ENCODE measurements at places on chromosomes 3 and 15.

GRCh38 chr15:30044377-30044776 is 38.4 kb upstream of the GOLGA8J start:
- DNase-seq = no peak

DNA sequence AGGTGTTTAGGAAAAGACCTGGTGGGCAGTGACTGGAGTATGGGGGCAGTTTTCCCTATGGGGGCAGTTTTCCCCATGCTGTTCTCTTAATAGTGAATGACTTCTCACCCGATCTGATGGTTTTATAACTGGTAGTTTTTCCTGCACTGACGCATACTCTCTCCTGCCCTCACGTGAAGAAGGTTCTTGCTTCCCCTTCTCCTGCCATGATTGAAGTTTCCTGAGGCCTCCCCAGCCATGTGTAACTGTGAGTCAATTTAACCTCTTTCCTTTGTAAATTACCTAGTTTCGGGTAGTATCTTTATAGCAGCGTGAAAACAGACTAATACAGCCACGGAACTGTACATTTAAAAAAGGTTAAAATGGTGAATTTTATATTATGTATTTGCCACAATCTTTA is 25.0 kb upstream of the CHRNB4 start:
- no peak for DNase-seq

- DNase-seq = peak; percentile 26
Measured at GRCh38 chr3:127970966-127971592, 56.0 kb downstream of the KBTBD12 start.

DNA sequence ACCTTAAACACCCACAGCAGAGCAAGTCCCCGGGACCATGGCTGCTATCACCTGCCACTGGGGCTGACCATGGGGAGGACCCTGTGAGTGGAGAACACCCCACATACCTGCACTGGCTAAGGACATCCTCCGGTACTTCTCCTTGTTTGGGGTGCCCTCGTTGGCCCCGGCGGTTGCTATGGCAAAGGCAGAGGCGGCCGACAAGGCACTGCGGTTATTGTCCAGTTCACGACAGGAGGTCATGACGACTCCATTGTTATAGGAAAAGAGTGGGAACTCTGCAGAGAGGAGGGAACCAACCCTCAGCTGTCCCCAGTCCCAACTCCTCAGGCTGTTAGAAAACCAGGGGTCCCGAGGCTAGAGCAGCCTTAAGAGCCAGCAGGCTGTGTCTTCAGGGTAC is 54.8 kb upstream of the CTSH start:
- DNase-seq = no peak

- DNase-seq = no peak
Measured at GRCh38 chr3:157428853-157429252, 7.8 kb upstream of the PTX3 start.

- DNase-seq = no peak
Measured at GRCh38 chr3:43011638-43012037, 32.5 kb downstream of the GASK1A start.

DNA sequence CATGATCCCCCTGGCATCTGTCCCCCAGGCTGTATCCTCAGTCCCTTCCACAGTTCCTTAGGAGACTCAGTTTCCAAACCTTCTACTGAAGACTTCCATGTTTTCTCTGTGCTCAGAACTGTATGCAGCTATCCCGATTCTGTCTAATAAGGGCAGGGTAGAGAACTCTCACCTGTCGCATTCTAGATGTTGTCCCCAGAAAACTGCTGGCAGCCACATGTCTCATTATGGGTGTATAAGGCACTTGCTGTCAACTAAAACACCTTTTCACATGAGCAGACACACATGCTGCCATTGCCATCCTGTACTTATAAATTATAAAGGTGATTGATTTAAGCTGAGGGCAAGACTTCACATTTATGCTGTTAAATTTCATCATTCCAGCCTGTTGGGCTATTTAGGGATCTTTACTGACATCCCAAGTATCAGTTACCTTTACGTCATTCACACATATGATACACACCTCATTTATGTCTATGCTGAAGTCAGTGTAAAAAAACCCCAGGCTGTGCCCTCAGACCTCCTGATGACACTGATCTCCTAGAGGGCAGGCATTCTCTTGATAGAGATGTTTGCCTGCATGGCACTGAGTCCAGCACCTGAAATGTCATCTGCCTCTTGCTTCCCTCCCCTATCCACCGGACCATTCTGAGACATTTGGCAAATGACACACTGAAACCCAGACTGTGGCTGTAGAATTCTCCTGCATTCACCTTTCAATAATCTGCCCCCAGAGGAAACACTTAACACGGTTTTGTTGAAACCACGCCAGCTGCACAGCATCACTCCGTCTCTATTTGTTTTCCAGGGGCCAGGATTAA is 35.8 kb downstream of the BTD start:
- no peak for DNase-seq

GRCh38 chr3:133881492-133881891 is 14.2 kb downstream of the RAB6B start:
- DNase-seq = no peak

DNA sequence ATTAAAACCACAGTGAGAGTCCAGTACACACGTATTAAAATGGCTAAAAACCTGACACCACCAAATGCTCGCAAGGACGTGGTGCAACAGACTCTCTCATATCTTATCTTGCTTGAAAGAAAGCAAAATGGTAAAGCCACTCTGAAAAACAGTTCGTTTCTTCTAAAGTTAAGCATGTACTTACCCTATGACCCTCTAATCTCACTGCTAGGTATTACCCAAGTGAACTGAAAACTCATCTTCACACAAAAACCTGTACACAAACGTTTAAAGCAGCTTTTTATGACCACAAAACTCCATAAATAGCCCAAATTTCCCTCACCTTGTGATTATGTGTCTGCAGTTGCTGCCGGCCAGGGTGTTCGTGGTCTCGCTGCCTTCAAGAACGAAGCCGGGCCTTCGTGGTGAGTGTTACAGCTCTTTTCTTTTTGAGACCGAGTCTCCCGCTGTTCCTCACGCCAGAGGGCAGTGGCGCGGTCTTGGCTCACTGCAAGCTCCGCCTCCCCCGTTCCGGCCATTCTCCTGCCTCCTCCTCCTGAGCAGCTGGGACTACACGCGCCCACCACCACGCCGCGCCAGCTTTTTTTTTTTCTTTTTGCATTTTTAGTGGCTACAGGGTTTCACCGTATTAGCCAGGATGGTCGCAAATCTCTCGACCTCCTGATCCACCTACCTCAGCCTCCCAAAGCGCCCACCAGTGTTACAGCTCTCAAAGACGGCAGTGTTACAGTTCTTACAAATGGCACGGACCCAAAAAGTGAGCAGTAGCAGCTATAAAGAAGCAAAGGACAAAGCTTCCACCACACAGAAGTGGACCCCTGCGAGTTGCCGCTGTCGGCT is 165.4 kb downstream of the TJP1 start:
- no peak for DNase-seq

GRCh38 chr15:71114887-71115566 is at the start of gene THSD4:
TSS of gene THSD4 (plus strand) at chr15:71115471.
- DNase-seq = no peak

DNA sequence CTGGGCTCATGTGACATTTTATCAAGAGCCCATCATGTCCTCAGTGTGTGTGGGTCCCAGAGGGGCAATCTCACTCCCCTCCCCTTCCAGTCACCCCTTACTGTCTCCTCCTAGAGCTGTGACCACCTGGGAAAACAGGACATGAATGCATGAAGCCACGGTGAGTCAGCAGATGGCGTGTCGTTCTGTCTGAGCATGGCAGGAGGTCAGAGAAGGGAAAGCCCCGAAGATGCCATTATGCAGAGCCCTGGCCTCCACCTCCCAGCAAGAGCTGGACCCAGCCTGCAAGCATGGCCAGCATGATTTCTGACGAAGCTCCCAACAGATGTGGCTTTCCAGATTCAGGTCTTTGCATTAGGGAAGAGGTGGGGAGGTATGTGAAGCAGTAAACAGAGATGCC is 118.5 kb downstream of the TLE3 start:
- no peak for DNase-seq

DNA sequence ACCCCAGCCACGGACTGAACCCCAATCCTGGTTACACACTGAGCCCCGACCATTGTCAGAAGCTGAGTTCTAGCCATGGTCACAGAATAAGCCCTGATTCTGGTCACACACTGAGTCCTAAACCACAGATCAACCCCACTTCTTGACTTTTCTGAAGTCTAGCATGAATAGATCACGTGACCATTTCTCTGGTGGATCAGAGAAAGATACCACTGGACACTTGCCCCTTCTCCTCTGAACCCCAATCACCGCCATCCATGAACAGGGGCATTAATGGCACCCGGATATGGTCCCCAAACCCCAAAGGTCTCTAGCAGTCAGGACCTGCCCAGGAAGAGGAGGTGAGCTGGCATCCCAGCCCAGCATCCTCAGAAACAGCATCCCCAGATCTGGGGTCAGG is 9.1 kb downstream of the HCN4 start:
- DNase-seq = no peak

- no peak for DNase-seq
Measured at GRCh38 chr15:88890495-88890894, 4.8 kb downstream of the HAPLN3 start.

DNA sequence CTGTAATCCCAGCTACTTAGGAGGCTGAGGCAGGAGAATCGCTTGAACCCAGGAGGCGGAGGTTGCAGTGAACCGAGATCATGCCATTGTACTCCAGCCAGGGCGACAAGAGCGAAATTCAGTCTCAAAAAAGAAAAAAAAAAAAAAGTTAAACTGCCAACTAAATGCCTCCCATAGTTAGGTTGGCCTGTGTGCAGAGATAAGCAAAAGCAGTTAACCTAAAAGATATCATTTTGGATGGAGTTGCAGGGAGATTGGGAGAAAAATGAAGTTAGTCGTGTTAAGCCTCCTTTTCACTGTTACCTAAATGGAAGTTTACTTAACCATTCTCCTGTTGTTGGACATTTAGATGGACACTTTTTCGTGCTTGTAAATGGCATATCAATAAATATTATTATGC is 11.4 kb upstream of the FETUB start:
- DNase-seq = no peak

DNA sequence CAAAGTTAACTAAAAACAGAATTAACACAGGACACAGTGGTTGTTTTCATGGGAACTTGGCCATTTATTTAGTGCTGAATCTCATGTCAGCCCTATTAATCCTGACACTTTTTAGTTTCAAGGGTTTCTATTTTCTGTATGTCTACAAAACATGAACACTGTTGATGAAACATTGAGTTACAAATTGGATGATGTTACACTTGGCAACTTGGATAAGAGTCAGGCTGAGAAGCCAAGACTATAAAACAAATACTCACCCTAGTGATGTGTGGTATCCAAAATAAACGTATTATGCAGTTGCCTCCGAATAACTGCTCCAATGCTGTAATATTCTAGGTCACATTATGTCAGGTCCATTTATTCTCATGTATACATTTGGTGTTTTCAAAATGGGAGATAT is 349.6 kb downstream of the ZIC1 start:
- DNase-seq = no peak

- no peak for DNase-seq
Measured at GRCh38 chr3:194505791-194506415, 19.1 kb upstream of the ATP13A3 start.

GRCh38 chr3:170745211-170745718 is 124.7 kb downstream of the RPL22L1 start:
- DNase-seq = peak; percentile 83

DNA sequence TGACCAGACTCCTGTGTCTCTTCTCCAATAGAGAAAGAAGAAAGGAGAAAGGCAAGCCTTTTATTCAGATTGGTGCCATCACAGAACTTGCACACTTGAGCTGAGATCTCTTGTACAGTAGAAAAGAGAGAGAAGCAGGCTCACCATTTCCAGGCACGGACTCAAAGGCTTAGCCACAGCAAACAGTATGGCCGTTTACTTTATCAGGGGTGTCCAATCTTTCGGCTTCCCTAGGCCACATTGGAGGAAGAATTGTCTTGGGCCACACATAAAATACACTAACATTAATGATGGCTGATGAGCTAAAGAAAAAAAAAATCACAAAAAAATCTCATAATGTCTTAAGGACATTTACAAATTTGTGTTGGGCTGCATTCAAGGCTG is 5.0 kb downstream of the IFT80 start:
- DNase-seq = no peak

DNA sequence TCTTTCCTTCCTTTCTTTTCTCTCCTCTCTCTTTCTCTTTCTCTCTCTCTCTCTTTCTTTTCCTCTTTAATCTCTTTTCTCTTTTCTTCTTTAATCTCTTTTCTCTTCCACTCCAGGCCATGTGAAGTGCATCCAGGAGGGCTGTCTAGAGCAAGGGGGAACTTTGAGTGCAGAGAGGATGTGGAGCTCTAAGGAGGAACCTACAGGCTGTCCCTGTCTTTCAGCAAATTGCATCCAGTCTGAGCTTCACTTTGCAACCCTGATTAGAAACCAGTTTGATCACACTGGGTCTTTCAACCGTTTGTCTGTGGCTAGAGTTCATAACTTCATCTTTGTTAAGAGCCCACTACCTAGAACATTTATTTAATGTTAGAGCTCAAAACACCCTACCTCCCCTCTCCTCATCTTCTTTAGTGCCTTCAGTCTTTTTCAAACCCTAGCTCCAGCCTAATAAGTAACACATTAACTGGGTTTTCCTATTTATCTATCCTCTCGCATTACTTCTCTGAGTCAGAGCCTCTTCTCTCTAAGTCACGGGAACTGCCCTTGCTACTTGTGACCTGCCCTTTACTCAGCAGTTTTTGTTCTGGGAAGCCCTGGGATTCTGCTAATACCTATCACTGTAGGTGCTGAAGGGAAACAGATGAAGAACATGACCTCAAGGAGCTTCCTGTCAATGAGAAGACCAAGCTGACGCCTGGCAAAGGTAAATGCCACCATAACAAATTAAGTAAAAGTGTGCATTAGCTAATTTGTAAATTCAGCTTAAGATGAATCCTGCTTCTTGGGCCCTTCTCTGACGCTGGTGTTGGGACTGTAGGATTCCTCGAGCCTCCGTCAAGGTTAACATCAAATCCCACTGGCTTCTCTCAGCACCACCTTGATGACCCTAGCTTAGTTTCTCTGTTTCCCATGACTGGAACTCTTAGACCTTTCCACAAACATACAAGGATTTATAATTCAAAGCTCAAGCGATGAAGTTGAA is at the start of gene GCNT3:
TSS of gene GCNT3 (plus strand) at position 508 of the 985 bp plus-strand sequence. CDS start 6,456 bp downstream, outside the sequence.
- DNase-seq = no peak

DNA sequence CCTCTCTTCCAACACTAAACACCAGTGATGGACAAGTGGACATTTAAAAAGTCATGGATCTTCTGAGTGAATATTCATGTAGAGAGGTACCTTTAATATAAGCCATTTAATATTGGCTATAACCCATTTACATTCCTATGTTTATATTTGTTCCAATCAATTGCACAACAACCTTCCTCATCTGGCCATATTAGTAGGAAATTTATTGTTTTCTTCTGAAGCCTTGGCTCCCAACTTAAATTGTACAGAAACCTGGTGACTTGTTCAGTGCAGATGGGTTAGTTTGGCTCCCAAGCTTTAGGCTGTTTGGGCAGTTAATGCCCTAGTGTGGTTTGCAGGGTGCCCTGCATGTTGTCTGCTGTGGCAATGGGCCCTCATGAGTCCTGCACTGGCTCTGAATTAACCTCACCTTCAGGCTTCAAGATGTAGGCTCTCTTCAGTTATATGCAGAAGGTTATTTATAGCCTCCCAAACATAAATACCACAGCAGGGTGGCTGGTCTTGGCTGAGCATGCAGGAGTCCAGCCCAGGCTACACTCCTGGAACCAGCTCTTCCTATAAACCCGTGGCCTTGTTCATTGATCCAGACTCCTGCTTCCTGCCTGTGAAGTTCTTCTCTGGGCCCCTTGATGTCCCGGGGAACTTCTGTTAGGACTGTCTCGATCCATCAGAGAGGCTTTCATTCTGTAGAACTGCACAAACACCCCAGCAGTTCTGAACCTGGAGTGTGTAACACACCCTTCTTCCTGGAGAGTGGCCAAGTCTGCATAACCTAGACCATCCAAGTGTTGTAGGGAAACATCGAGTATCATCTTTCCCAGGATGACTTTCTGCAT is 57.0 kb downstream of the DUT start:
- DNase-seq = no peak
